ENCODE measurements at places on chromosomes 5 and 9.

DNA sequence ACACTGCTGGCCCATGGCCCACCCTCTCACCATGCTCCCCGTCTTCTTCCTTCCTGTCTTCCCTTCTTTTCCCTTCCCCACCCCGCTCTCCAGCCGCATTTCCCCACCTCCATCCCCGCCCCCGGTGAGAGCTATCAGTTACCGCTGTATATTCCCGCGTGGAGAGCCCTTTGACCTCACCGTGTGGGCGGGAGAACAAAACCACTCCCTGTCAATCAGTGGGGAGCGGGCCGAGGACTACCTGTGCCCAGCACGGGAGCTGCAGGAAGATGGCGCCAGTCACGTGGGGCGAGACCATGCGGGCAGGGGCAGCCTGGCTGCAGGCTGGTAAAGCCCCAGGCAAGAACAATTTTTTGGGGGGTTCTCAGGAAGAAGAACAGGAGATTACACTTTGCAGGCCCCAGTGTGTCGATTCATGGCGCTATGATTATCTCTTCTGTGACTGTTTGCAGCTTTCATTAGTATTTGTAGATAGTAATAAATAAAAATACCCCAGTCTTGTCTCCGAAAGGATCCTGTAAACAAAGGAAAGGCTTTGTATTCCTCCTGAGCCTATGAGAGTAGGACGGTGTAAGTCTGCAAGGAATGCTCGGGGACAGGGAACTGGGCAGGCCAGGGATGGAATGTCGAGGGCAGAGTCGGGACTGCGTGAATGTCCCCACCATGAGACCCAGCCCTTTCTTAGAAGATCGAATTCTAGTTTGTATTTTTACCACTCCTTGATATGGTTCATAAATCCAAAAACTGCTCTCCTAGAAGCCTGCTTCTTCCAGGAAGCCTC, 14.8 kb upstream of the DMRT1 start:
- no peak for DNase-seq

GRCh38 chr5:142011572-142012185, 1.1 kb downstream of the GNPDA1 start:
- DNase-seq: no peak

GRCh38 chr5:67543720-67544270, 347.2 kb upstream of the CD180 start:
- DNase-seq: no peak

GRCh38 chr5:60340965-60341471, 358.9 kb downstream of the DEPDC1B start:
- DNase-seq: no peak

DNA sequence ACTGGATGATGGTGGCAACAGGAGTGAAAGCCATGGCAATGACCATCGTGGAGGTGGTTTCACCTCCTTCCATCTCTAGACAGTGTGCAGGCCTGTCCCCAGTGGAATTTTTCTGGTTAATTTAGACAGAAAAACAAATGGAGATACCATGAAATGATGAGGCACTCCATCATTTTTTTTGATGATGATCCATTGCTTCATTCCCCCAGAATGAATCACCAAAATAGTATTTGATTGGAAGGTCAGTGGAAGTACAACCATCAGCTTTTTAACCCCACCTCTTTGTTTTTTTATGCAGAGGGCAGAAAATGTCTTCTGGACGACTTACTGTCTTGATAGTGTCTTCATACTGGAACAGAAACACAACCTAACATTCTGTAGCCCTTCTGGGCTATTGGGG, 42.6 kb upstream of the ADRA1B start:
- no peak for DNase-seq

DNA sequence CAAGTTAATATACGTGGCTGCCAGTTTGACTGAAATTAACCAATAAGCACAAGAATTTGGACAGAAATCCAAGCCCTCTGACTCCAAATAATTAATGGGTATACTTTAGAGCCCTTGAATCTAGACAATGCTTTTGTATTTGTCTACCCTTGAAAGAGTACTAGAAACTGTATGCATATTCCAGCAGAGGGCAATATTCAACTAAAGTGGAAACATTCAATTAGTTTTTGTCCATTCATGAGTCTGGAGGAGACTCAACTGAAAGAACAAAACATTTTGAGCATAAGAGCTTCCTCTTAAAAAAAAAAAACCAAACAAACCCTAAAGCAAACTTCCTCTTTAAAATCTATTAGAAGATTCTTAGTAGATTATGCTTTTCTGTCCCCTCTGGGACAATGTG, 157.8 kb downstream of the ARHGEF28 start:
- no peak for DNase-seq

DNA sequence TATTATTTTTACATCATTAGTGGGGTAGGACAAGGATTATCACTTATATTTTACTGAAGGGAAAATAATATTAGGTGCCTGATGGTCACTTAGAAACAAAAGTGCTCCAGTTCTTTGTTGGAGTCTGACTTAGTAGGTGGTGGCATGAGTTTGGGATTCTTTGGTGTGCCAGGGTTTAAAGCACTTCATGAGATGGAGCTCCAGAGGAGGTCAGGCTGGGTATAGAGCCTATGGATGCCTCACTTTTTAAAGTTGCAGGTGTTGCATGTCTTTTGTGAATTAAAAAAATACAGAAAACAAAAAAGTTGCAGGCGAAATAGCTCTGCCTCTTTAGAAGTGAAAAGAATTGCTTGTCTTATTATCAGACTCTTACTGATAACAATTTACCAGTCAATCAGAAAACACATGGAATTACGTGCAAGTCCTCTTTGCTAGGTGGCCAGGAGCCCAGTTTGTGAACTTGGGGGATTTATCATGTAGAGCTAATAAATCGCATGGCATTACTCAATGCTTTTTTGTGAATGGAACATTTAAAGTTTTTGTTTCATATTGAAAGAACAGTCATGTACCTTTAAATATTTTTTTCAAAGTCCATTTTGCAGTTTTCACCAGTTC, 1.6 kb downstream of the ITK start:
- DNase-seq: no peak

DNA sequence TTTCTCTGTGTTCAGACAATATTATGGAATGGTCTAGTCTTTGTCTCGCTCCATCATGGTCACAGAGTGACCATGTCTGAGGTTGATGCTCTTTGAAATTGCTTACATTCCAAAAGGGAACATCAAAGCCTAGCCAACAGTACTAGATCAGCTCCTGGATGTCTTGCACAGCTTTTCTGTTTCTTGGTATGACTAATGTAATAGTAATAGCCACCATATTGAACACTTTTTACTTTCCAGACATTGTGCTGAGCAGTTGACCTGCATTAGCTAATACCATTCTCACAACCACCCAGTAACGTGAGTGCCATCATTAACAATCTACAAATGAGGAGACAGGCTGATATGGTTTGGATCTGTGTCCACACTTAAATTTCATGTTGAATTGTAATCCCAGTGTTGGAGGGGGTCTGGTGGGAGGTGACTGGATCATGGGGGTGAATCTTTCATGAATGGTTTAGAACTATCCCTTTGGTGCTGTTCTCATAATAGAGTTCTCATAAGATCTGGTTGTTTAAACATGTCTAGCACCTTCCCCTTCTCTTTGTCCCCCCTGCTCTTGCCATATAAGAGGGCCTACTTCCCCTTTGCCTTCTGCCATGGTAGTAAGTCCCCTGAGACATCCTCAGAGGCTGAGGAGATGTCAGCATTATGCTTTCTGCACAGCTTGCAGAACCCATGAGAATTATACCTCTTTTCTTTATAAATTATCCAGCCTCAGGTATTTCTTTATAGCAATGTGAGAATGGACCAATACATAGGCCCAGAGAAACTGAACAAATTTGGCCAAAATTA, 577.5 kb upstream of the CLINT1 start:
- no peak for DNase-seq

DNA sequence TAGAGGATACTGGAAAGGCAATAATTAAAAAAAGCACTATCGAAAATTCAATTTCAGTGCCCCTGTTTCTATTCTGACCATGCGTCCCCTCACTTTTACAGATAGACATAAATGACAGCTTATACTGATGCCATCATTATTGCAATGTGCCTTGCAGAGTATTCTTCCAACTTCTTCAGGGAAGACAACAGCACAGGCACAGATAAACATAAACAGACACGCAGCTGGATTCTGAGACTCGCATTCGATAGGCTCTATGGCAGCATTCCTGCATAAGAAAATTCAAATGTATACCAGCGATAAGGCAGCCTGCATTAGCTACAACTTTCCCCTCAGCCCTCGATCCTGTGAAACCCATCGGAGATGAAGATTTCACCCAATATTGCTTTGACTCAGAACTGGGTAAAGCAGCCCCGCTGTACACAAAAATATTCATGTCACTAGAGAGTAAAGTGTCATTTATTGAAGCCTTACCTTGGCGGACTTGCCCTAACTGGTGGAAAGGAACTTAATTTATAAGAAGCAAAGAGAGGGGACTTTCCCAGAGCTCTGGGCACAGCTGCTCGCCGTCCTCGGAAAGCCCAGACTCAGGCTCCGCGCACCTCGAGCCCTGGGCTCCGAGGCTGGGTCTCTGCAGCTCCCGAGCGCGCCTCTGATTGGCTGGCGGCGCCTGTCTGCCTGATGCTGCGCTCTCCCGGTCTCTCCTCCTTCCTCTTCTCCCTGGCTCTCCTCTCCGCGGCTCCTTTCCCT, at the start of gene CDH18:
TSS of gene CDH18 (minus strand) at position 589 of the 750 bp plus-strand sequence. CDS start 149,214 bp downstream, outside the sequence.
- peak; percentile 7 for DNase-seq

DNA sequence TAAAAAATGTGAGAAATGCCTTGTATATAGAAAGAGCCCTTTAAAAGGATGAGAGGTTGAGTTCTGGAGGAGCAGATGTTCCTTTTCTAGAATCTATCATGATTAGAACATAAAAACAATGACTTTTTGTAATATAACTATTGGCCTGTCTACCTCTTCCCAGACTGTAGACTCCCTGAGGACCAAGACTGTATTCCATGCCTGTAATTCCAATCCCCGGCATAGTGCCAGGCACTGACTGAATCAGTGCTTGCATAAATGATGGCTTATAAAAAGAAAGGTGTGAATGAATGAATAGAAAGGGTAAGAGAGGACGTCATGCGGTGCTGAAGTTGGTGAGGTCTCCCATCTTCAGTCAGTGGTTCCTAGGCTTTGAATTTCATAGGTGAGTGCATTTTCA, 92.6 kb upstream of the GDNF start:
- DNase-seq: no peak

DNA sequence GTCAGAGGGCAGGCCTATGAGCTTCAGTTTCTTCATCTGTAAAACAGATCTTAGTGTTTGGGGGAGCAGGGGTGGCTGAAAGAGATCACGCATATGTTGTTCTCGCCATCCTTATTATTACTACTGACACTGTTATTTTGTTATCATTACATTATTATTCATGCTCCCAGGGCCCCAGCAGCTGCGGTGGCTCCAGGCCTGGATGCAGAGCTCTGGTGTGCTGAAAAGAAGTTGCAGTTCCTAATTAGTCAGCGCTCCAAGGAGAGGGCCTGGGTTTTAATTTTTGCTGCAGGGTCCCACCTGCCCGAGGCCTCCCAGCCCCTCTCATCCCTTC, 19.5 kb downstream of the CXXC5 start:
- DNase-seq: no peak

GRCh38 chr9:4289411-4290326, 10.2 kb downstream of the GLIS3 start:
- DNase-seq: no peak

DNA sequence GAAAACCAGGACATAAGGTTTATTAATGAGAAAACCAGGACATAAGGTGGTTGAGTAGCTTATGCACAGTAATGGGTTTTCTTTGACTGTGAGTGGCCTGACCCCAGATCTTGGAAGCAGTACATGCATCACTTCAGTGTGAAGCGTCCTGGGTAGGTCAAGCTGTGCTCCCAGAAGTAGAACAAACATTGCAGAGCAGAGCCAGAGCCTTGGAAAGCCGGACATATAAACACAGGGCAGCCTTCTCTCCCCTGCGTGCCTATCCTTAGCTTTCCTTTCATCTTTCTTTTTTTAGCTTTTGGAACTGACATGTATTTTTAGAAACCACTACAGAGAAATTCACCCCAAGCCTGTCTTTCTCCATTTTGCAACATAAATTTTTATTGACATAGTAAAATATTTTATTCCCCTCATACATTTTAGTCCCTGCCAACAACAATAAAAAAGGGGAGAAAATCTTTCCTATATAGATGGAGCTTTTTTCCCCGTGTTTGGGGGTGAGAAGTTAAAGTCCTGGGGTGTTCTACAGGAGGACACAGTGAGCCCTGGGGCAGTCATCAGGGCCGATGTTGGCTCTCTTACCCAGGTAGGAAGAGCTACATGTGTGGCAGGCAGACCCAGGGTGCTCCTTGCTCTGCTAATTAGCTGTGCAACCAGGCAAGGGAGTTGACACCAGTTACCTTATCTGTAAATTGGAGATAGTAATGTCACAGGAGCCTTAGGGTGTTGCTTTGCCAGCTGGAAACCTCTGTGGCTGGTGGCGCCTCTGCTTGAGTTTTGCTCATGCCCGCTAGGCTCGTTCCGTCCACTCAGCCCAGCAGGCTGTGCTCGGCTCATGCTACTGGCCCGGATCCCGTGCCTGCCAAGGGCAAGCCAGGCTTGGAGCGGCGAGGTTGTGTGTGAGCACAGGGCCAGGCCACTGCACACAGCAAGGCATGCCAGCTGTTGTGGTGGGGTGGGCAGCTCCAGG, 389.6 kb downstream of the KDM4C start:
- no peak for DNase-seq

- no peak for DNase-seq
These were observed 12.5 kb upstream of the FAM120AOS start for GRCh38 chr9:93465855-93466254.

GRCh38 chr9:4177970-4178758, 121.7 kb downstream of the GLIS3 start:
- no peak for DNase-seq

DNA sequence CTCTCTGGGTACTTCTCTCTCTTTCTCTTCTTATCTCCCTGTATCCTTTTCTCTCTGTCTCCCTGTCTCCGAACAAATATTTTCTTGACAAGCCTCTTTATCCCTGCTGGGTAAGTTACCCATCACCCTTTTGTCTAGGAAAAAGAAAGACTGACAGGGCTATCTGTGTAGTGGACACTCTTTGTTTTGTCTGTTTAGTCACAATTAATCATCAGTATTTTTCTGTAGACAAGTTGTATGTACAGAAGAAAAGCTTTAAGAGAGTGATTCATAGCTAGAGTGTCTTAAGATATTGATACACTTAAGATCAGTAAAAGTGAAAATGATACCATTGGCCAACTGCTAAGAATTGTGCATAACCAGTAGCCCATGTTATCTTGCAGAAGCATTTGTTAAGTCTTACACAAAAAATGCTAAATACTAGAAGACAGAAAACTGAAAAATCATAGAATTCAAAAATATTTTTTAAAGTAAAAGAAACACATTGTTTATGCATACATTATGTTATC, 1043.8 kb upstream of the EDIL3 start:
- no peak for DNase-seq

DNA sequence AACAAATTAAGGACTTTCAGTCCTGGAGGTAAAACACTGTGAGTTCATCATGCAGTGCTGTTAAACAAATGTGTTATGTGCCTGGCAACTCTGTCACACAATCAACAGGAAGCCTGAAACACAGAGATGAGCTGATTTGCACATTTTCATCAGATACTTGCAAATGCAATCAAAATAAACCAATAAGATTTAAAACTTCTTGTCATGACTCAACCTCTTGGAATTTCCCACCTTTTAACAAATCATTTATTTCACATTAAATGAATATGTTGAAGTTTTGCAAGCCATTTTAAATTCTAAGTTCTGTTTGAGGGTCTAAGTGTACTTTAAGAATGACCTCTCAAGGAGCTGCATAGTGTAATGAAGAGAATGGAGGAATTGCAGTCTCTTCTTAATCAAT, 64.4 kb downstream of the ANXA1 start:
- DNase-seq: no peak

- no peak for DNase-seq
These were observed 22.4 kb downstream of the ARPC5L start for GRCh38 chr9:124884376-124884775.

GRCh38 chr5:68407311-68408239, 192.0 kb downstream of the PIK3R1 start:
- DNase-seq: no peak
